ENCODE measurements at places on chromosomes 7 and 10.

GRCh38 chr10:131790021-131790420 lies 110.8 kb upstream of the PPP2R2D start:
- no peak for DNase-seq

- DNase-seq, result no peak
These were observed 578.3 kb downstream of the ETV1 start for GRCh38 chr7:13411151-13411550.

DNA sequence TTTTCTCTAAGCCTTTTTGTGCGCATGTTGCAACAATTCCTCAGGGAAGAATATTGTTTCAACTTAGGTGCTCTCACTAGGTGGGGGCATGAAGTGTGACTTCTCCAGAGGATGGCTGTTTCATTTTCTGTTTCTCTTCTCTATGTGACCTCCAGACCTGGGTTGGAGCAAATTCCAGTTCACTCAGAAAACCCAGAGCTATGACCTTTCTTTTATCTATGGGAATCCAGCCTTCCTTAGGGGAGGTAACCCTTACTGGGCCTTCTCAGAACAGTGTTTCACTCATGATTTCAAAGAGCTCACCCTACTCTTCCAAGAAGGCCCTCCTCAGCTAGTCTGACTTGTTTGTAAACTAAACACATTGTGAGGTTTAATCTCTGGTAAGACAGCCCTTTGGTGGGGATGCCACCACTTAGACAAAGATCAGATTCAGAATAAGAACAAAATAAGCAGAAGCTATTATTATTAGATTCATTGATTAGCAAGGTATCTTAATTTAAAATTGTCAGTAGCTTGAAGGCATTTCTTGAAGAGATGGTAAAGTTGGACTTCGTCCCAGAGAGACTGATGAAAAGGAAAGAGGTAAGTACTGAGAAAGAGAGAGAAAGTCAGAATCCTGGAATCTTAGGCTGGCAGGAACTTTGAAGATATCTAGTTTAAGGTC lies 16.6 kb upstream of the TAS2R60 start:
- DNase-seq, result no peak

- DNase-seq, result no peak
These were observed 382.4 kb downstream of the BBS9 start for GRCh38 chr7:33511778-33512177.

GRCh38 chr7:82605247-82605864 lies 161.8 kb upstream of the CACNA2D1 start:
- DNase-seq, result no peak

DNA sequence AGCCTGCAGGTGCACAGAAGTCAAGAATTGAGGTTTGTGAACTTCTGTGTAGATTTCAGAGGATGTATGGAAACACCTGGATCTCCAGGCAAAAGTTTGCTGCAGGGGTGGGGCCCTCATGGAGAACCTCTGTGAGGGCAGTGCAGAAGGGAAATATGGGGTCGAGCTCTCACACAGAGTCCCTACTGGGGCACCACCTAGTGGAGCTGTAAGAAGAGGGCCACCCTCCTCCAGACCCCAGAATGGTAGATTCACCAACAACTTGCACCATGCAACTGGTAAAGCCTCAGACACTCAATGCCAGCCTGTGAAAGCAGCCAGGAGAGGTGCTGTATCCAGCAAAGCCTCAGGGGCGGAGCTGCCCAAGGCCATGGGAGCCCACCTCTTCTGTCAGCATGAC lies 205.8 kb downstream of the CCSER2 start:
- no peak for DNase-seq
